Stimulated activated naive CD8-positive, alpha-beta T cell treated with anti-CD3 and anti-CD28 coated beads, Interleukin-15, amount 100 ng/mL, for 72 hours (primary cell): ENCODE measurements at places on chromosomes 6 and 20.

DNA sequence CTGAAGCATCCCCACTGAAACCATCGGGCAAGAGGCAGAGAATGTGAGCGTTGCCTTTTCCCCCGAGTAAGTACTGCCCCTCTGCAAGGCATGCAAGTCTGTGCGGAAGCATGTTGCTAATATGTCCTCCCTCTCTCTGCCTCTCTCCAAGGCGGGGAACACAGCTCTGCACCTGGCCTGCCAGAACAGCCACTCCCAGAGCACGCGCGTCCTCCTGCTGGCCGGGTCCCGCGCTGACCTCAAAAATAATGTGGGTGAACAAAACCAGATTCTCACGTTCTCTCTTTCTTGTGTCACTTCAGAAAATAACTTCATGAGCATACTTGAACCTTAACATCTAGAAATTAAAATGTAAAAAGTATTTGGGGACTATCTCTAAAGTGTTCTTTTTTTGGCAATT, 26.4 kb downstream of the LYRM2 start:
- no peak for DNase-seq

GRCh38 chr6:64081453-64081852, 445.9 kb downstream of the PHF3 start:
- no peak for DNase-seq

DNA sequence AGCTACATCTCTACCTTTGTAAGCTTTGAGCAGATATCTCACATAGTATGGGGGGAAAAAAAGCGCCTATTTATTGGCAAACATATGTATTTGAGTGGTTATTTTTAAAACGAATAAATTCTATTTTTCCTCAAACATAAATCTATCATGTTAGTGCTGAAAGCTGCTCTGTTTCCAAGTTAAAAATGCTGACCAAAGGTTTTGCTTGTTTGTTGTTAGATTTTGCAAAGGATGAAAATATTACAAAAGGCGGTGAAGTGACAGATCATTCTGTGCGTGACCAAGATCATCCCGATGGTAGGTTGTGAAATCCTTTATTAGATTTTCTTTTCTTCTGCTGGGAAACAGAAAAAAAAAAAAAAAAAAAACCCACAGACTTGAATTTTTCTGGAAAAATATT, 605.9 kb downstream of the KIF16B start:
- DNase-seq: no peak

GRCh38 chr6:75397656-75398465, 95.7 kb downstream of the FILIP1 start:
- DNase-seq: no peak

DNA sequence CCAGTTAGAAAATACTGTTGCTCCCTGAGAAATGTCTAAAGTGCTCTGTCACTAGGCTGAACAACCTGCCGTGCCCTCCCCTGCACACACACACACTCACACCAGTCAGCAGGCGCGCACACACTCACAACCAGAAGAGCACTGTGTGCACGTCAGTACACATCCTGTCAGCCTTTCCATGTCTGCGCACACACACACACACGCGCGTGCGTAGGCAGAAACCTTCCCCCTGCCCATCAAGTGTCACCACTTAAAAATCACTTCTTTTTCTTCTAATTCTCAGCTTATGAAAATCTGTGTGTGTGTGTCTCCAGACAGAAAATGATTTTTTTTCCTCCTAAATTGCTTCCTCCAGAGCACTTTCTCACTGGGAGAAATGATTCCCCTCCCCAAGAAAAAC, 100.3 kb downstream of the EDN3 start:
- no peak for DNase-seq

DNA sequence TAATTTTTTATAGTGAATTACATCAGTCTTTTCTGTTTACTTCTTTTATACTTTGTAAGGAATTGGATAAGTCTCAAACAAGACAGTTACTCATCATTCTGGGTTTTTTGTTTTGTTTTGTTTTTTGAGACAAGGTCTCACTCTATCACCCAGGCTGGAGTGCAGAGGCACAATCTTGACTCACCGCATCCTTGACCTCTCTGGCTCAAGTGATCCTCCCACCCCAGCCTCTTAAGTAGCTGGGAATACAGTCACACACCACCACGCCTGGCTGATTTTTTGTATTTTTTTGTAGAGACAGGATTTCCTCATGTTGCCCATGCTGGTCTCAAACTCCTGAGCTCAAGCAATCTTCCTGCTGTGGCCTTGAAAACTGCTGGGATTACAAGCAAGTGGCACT, 524.3 kb downstream of the EYS start:
- no peak for DNase-seq

DNA sequence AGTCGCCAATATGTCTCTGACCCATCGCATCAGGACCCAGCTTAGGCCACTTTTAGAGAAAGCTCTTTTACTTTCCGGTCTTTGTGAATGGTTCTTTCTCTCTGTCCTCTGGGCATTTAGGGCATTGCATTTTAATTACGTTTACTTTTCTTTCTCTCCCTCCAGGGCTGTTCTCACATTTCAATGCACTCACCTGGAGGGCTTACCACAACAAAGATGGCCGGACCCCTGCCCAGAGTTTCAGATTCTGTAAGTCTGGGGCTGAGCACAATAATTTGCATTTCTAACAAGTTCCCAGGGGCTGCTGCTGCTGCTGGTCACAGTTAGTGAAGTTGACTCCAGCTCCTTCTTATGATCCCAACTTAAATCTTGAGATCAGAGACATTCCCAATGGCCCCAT, 3.0 kb downstream of the ANKRD66 start:
- no peak for DNase-seq

DNA sequence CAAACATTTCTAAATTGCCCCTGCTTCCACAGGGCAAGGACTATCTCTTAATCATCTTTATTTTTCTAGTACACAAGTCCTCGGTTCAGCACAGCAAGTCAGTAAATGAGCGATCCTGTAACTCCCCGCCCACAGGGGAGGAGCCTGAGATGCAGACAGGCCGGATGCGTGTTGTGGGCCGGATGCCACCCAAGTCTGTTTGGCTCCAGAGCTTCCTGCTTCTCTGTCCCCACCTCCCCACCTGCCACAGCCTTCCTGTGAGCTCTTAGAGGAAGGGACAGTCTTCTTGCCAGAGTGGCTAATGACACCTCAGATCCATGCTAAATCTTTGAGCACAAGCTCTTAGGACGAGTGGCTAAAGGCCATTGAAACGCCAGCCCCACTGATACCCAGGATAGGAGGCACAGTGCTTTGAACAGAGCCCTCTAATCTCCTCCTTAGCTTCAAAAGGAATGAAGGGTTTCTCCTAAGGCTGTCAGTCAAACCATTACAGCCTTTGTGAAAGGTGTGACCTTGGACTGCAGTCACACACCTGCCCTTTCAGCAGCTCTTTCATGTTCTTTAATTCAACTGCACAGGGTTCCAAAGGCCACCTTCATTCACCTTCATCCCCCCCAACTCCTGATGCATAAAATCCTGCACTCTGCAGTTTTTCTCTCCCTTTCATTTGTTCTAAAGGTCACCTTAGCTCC, 264.3 kb downstream of the TFAP2C start:
- peak; percentile 18 for DNase-seq
